Lower lobe of right lung (tissue), 2 donors: ENCODE measurements at places on chromosomes 11 and 22.
A peak's percentile ranks its signal among the peaks of the same experiment; 100 is the strongest.

GRCh38 chr11:130390071-130390758, 38.2 kb downstream of the ADAMTS8 start:
- DNase-seq: no peak

GRCh38 chr22:39181778-39182177, 29.3 kb upstream of the CBX7 start:
- DNase-seq: peak; percentile 20

DNA sequence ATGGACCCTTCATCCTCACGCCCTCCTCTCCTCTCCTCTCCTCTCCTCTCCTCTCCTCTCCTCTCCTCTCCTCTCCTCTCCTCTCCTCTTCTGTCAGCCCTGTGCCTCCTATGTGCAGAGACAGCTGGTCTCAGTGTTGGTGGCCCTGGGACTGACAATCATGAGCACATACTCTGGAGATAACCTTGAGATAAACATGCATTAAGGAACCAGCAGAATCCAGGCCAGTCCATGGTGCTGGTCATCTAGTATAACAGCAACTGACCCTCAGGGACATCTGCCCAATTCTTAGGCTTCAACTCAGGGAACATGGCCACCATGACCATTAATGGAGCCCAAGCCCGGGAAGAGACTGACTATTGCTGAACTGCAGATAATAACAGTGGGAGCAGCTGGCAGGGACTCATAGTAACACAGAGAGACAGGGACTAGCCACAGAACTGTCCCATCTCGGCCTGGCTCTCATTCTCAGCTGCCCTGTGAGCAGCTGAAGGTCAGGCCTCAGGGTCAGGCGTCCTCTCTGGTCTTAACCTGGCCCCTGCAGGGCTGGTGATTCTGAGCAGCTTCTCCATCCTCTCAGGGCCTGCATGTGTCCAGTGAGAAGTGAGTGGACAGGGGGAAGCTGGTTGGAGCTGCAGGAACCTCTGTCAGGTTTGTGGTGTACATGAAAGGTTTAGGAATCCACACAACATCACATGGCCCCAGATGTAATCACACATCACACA, 45.4 kb downstream of the GGTLC2 start:
- no peak for DNase-seq

DNA sequence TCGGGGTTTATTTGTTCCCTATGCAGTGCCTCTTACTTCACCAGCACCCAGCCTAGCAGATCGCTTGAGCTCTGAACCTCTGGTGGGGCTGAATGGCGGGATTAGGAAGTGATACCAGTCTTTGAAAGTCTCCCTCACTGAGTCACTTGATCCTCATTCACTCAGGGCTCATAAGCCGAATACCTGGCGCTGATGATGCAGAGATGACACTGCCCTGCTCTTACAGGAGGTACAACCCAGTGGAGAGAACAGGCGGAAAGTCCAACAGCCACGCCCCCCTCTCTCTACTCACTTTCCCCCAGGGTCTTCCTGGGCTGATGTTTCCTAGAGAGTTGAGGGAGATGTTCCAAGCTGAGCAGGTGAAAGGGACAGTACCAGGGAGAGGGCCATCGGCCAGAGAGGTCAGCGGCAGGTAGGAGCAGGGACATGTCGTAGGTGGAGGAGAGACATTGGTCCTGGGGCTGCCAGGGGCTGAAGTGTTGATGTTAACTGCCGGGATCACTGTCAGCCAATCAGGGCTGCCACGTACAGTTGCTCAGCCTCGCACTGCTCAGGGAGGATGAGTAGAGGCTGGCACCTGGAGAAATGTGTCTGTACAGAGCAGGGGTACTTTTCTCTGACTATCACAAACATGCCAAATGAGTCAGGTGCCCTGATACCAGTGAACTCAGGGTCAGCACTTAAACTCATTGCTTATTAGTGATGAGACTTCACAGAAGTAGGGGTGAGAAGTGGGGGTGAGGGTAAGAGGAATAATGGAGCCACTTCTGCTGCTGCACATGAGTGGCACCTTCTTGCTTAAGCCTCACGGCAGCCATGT, 9.9 kb upstream of the APOBEC3A start:
- peak; percentile 45 for DNase-seq

DNA sequence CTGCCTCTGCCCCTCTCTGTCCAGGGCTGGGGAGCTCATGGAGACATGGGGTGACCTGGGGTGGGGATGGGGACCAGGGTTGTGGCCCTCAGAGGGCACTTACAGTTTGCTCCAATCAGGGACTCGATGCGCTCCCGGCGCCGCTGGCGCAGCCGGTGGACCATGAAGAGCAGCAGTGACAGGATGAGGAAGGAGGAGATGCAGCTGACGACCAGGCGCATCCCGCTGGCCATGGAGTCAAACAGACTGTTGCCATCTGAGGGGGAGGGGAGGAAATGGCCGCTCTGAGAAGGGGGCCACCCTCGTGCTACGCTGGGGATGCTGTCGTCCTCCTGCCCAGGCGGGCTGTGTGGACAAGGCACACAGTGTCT, 80.5 kb downstream of the DGCR2 start:
- peak; percentile 28 for DNase-seq

DNA sequence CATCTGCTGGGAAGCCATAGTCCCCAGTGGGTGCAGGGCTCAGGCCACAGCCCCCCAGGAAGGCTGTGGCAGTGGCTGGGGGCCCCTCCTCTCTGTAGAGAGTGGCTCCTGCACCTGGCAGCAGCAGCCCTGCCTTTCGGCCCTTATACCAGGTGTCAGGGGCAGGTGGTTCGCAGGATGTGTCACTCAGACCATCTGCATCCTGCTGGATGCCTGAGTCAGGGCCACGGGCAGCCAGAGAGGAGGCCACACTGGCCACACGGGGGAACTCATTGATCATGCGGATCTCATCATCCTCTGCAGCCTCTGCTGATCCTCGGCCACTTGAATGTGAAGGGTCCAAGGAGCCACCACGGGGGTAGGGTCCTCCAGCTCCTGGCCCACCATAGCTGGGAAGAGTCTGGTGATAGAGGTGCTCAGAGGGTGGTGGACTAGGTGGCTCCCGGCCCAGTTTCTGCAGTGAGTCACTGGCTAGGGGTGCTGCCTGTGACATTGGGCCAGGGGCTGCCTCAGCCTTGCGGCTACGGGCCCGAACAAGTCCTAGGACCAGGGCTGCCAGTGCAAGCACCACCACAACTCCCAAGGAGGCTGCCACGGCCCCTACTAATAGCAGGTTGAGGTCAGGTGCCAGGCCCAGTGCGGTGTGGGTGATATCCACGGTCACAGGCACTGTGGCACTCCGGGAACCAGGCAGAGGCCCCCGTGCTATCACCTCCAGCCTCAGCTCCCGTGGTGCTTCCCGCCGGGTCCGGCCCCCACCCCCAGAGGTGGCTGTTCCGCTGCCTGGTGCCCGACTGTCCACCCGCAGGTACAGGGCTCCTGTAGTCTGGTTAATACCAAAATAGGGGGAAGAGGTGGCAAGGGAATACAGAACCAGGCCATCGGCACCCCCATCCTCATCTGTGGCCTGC, 3.3 kb upstream of the TPP1 start:
- no peak for DNase-seq

DNA sequence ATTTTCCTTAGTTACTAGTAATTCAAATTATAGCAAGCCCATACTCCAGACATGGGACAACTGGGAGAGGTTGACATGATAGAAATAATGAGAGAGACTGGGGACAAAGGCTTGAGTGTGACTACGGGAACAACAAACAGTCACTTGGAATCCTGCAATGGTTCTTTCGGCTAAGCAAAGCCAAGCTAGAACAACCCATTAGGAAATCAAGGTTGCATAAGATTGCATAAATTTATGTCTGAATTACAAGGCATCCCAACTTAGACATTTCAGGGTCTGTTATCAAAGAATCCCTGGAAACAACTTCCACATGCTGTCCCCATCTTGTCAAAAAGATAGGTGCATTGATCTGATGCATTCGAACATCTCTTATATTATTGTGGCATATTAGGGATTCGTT, 10.2 kb upstream of the NRGN start:
- DNase-seq: no peak

GRCh38 chr22:31683181-31684105, 21.4 kb upstream of the PISD start:
- DNase-seq: no peak

- peak; percentile 77 for DNase-seq
Observed at GRCh38 chr11:765025-765801, 12.1 kb downstream of the GATD1 start.

DNA sequence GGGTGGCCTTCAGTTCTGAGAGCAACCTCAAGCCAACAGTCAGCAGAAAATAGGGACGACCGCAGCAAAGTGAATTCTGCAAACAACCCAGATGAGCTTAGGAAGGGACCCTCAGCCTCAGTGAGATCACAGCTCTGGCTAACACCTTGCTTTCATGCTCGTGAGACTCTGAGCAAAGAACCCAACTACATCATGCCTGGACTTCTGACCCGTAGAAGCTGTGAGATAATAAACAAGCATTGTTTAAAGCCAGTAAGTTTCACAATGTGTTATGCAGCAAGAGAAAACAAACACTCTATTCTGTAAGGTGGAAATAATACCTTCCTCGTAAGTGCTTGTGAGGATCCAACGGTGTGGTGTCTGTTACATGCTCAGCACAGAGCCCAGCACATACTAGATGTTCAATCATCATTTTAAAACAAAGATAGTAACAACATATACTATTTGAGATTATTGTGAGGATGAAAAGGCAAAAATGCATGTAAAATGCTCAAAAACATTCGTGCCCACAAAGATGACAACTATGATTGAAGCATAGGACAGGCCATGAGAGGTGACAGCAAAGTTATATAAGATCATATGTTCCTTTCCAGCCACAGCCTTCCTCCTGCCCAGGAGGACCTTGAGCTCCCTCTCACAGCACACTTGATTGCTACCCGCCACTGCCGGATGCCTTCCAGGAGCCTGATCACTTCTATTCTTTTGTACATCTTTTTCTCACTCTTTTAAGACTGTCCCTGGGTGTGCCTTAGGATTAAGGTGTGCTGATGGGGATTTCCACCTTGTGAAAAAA, 433.3 kb downstream of the BUD13 start:
- no peak for DNase-seq

DNA sequence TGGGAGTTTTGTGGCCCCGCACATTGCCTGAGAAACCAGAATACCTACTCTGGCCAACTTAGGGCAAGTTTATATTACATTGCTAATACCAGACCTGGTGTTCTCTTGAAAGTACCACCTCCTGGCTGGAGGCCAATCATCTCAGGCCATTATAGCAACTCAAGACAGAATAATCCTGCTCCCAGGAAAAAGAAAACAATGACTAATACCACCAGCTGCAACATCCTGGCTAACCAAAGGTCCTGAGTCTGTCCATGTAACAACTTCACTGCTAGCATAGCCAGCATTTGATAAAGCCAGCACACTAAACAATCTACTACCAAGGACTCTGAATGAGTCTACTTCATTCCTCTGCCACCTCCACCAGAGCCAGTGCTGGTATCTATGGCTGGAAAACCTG, 1298.7 kb upstream of the CNTN5 start:
- no peak for DNase-seq

GRCh38 chr22:19807161-19807913, 46.8 kb downstream of the TBX1 start:
- DNase-seq: peak; percentile 46

DNA sequence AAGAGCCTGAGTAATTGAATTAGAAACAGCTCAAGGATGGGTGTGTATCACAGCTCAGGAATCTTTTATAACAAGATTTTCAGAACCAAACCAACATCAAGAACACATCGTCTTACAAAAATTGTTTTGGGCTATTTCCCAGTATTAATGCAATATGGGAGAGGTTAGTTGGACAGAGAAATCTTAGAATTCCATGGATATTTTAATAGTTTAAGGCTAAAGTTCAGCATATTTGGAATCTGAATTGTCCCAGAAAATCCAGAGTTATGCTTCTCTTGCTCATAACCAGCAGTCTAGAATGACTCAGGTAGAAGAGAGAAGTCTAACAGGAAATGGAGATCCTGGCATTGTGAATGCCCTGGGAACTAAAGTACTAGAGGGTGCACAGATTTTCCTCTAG, 74.6 kb downstream of the ADM start:
- DNase-seq: no peak

DNA sequence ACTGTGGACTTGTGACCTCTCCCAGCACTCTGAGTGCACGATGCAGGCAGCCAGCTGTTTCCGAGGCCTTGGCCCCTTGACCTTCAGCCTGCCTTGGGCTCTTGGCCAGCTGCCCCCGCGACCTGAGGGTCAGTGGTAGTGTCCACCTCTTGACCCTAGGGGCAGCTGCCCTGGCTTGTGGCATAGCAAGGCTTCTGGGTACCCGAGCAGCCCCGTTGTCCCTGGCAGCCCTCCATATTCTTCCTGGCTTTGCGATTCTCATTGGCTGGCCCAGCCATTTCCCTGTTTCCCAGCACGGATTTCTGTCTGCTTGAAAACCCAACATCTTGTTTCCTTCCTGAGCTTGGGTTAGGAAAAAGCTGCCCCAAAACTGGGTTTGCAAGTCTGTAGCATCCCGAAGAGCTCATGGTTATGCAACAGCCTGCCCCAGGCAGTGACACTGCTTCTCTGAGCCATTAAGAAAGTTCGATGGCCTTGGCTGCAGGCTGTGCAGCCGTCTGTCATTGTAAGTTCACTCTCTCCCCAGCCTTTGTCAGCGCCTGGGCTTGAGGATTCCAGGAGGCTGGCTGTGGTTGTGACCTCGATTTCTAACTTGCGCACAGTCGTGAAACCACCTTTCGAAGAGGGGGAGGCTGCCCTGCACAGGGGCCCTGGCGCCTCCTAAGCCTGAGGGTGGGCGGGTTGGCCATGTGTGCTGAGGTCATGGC, 48.8 kb downstream of the FBLN1 start:
- no peak for DNase-seq

DNA sequence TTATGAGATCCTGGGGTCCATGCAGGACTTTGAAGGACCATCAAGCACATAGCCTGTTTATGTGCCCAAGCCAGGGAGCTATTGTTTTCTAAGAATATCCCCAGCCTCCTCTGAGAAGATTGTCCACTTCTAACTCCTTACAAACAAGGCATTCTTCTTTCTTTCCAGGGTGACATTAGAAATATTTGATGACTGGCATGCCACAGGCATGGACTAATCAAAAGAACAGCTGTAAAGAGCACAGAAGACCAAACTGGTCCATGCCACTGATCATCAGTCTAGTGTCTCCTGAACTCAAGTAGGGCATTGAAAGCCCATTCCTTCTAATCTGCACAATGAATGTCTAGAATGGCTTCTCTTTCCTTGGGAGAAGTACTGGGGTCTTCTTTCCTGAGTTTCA, 24.9 kb upstream of the LMO2 start:
- DNase-seq: no peak

DNA sequence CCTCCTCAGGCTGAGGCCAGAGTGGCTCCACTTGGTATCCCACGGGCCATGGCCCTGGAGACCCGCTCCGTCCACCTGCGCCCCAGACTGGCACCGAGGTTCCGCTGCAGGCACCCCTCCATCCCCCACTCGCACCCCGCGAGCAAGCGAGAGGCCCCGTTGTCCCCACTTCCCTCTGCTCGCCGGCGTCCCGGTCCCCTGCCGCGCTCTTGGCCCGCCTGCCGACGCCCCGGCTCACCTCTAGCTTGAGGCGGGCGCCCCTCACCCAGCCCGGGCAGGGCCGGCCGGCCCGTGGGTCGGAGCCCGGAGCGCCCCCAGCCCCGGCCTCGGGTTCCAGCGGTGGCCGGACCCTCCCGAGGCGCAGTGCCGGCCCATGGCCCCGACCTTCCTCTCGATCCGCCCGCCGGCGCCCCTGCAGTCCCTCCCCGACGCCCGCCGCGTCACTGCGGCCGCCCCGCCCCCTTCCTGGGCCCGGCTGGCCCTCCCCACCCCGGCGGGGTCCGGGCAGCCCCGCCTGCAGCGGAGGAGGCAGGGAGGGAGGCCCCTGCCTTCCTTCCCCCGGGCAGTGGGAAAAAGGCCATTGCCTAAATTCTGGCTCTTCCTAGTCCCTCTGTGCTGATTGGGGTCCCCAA, at the start of gene PITPNM1:
PITPNM1 (minus strand) TSS at position 414 of the 632 bp plus-strand sequence. CDS start 1,183 bp downstream, outside the sequence.
- peak; percentile 83 for DNase-seq
